ENCODE measurements at places on chromosomes 6 and 20. TPM values are rescaled to one million over a fixed set of nuclear protein-coding genes. Genes with fewer than 3 reads are reported as not detected.

DNA sequence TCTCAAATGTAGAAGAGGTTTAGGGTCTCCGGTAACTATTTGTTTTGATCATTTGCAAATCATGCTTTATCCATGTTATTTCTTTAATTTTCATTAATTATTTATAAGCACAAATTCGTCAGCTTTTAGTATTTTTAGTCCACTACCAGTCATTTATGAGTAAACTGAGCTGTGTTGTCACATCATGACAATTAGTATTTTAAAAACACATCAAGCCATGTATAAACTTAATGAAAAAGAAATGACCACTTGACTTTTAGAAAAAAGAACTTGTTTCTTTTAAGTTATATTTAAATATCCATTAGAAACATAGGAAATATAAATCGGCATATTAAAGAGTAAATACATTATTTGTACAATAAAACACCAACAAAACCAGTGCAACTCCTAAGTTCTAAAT is 2.8 kb downstream of the NKX2-4 start:
- no peak for DNase-seq
- no peaks in the 10 kb centered on the region for H3K36me3 ChIP-seq
- peaks cover 36% of the 10 kb centered on the region for H3K27me3 ChIP-seq
- no peaks in the 10 kb centered on the region for H3K4me1 ChIP-seq
- no peak overlapping the region for H3K4me3 ChIP-seq
- no peak overlapping the region for H3K27ac ChIP-seq

- no peak for DNase-seq
- no peak overlapping the region for H3K4me3 ChIP-seq
- no peaks in the 10 kb centered on the region for H3K4me1 ChIP-seq
- H3K27ac ChIP-seq, result no peak overlapping the region
Measured at GRCh38 chr6:113512576-113512975, 344.6 kb upstream of the MARCKS start.

- no peaks in the 10 kb centered on the region for H3K4me1 ChIP-seq
- DNase-seq, result no peak
- H3K27ac ChIP-seq, result no peak overlapping the region
- no peak overlapping the region for H3K4me3 ChIP-seq
Measured at GRCh38 chr20:60000271-60001042, 42.2 kb downstream of the CDH26 start.

DNA sequence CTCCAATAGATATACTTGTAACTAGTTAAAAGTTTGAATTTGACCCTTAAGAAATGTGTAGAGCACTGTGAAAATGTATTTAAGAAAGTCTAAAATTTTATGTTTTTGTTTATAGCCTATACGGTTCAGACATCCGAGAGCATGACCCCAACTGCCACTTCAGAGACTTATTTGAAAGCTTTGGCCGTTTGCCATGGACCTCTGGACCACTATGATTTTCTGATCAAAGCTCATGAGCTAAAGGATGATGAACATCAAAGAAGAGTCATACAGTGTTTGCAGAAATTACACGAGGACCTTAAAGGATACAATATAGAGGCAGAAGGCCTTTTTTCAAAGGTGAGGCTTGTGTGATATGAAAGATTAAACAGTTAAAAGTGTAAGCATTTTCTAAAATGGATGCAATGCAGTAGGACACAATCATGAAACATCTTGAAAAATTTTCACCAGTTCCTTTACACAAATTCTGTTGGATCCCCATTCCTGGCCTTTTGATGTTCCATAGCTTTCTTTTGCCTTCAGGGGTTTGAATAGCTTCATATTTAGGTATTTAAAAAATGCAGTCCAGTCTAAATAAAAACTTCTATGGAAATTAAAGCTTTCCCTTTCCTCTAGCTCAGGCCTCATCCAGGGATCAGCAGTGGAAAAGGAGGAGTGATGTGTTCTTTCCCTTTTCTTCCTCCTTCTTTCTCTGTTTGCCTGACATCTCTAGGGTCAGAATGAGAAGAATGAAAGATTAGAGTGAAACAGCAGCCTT is 29.0 kb downstream of the AFG1L start:
- peaks cover 9% of the 10 kb centered on the region for H3K36me3 ChIP-seq
- DNase-seq, result no peak
- no peaks in the 10 kb centered on the region for H3K27me3 ChIP-seq
- H3K4me3 ChIP-seq, result no peak overlapping the region

DNA sequence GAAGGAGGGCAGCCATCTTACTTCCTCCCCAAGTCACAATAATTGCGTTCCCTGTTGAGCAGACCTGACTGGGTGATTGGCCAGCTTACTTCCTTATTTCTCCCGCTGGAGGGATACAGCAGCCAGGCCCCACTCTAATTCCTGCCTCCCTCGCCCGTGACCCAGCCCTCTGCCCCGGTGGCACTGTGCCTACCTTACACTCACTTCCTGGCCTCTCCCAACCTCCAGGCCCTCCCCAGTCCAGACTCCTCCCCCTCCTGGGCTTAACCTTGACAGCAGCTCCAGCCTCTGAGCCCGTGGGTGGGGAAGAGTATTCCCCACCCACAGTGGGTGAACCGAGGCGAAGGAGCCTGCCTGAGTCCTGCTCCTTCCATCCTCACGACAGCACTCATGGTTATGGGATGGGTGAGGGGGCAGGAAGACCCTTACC is 3.0 kb downstream of the BAK1 start:
- peaks cover 23% of the 10 kb centered on the region for H3K36me3 ChIP-seq
- peaks cover 26% of the 10 kb centered on the region for H3K4me1 ChIP-seq
- no peak for DNase-seq
- H3K27ac ChIP-seq, result peak overlapping the region; percentile 83

DNA sequence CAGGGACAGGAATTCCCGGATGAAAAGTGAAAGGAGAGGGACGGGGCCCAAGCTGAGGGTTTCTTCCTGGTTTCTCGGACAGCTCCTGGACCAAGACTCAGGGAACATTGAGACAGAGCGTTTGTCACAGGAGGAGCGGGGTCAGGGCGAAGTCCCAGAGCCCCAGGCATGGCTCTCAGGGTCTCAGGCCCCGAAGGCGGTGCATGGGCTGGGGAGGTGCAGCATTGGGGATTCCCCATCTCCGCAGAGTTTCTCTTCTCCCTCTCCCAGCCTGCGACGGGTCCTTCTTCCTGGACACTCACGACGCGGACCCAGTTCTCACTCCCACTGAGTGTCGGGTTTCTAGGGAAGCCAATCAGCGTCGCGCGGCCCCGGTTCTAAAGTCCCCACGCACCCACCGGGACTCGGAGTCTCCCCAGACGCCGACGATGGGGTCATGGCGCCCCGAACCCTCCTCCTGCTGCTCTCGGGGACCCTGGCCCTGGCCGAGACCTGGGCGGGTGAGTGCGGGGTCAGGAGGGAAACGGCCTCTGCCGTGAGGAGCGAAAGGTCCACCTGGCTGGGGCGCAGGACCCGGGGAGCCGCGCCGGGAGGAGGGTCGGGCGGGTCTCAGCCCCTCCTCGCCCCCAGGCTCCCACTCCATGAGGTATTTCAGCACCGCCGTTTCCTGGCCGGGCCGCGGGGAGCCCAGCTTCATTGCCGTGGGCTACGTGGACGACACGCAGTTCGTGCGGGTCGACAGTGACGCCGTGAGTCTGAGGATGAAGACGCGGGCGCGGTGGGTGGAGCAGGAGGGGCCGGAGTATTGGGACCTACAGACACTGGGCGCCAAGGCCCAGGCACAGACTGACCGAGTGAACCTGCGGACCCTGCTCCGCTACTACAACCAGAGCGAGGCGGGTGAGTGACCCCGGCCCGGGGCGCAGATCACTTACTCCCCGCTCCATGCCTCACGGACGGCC is 54.6 kb upstream of the POLR1H start:
- H3K4me3 ChIP-seq, result peak overlapping the region; percentile 60
- no peak for DNase-seq
- H3K4me1 ChIP-seq, result no peaks in the 10 kb centered on the region

DNA sequence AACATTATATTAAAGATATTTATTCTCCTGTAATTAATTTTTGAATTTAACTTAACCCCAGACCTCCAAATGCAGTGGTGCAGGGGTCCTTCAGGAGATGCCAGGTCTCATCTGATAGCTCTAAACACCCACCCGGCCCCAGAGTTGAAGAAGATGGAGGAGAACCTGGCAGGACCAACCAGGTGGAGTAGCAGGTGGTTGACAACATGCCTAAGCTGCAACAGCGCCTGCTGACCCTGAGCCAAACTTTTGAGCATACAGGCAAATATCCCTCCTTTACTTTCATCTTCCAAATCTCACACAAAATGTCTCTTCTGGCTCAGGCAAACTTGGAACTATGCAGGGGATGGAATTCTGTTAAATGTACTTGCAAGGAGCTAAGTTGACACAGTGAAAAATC is 145.3 kb upstream of the TCF21 start:
- H3K4me1 ChIP-seq, result no peaks in the 10 kb centered on the region
- no peaks in the 10 kb centered on the region for H3K27me3 ChIP-seq
- H3K4me3 ChIP-seq, result no peak overlapping the region

DNA sequence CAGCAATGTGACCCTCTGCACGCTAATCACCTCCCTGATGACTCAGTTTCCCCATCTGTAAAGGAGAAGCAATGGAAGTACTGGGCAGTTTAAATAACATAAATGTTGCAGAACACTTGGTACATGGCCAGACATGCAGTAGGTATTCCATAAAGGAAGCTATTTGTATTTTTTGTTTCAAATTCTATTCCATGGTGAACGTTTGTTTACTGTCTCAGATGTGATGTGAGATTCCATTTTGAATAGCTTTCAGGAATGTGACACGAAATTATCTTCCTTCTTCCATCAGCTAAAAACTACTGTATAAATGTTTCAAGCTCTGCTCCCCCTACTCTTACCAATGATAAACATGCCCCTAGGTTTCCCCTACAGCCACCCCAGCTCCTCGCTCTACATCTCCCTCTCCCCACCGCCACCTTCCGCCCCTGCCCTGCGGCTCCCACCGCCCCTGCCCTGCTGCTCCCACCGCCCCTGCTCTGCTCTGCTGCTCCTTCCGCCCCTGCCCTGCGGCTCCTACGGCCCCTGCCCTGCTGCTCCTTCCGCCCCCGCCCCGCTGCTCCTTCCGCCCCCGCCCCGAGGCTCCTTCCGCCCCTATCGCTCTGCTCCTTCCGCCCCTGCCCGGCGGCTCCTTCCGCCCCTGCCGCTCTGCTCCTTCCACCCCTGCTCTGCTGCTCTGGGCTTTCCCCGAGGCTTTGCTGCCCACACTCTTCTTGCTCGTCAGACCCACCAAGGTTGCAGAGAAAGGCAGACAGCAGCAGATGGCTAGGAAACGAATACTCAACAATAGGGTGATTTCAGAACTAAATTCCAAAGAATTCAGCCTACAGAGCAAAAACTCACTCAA is 78.9 kb downstream of the THBS2 start:
- no peak for DNase-seq
- no peaks in the 10 kb centered on the region for H3K4me1 ChIP-seq
- H3K36me3 ChIP-seq, result no peaks in the 10 kb centered on the region
- H3K27ac ChIP-seq, result no peak overlapping the region

DNA sequence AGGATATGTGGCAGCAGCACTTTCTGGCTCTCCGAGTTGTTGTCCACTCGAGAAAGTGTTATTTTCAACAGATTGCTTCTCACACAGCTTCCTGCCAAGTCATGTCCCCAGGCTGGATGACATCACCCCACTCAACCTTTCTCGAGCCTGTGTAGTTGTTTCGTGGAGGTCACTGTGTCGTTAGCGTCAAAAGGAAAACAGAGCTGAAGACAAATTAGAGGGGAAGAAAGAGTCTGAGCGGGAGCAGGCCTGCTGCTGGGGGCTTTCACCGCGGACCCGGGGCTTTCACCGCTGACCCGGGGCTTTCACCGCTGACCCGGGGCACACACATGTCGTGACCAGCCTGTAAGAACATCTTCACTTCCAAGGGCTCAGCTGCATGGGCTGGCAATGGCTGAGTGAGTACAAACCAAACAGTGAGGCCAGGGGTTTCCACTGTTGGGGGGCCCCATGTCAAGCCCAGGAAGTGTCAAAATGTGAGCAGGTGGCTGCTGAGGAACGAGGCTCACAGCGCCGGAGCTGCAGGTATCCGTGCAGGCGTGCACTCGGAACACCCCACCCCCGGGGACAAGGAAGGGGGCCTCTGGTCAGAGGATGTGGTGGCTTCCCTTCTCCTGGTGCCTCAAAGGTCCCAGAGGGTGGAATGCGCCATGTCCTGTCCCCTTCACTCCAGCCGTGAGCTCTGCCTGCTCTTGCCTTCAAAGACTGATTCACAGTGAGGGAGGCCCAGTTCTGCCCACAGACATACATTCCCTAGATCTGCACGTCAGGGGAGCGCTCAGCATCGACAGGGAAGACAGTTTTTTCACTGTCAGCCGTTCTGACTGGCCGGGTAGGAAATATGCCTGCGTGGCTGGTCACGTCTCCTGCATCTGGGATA is 365.9 kb downstream of the TAF4 start:
- no peak overlapping the region for H3K4me3 ChIP-seq
- no peaks in the 10 kb centered on the region for H3K36me3 ChIP-seq
- no peak overlapping the region for H3K27ac ChIP-seq
- no peak for DNase-seq
- no peaks in the 10 kb centered on the region for H3K4me1 ChIP-seq

DNA sequence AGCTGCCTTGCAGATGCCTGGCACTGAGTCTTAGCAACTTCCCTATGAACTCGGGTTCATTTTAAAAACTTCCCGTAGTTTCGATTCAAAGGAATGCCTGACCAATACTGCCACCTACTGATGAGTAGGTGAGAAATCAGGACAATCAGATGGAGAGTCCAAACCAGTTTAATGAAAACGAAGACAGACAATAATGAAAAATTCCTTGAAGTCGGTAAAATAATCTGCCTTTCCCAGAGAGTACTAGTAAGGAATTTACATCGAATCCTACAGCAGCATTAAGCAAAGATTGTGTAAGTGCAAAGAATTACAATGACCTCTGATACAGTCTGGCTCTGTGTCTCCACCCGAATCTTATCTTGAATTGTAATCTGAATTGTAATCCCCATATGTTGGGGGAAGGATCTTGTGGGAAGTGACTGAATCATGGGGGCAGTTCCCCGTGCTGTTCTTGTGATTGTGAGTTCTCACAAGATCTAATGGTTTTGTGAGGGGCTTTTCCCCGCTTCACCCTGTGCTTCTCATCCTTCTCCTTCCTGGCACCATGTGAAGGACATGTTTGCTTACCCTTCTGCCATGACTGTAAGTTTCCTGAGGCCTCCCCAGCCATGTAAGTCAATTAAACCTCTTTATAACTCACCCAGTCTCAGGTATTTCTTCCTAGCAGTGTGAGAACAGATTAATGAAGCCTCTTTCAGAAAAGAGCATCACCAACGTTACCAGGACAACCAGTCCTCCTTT is 134.4 kb downstream of the ARHGAP18 start:
- no peak overlapping the region for H3K4me3 ChIP-seq
- no peaks in the 10 kb centered on the region for H3K27me3 ChIP-seq
- DNase-seq, result no peak
- peaks cover 3% of the 10 kb centered on the region for H3K4me1 ChIP-seq
- no peak overlapping the region for H3K27ac ChIP-seq
- no peaks in the 10 kb centered on the region for H3K36me3 ChIP-seq

The PGC gene
- not detected for total RNA-seq

The SPDEF gene
- total RNA-seq, result not detected

The SLC17A3 gene
- not detected for total RNA-seq

The MATN4 gene
- total RNA-seq, result not detected

The KCNS1 gene
- not detected for total RNA-seq

The STMND1 gene
- not detected for total RNA-seq

The HNF4A gene
- total RNA-seq, result not detected
